ENCODE measurements at places on chromosomes 6 and 20. TPM values are rescaled to one million over a fixed set of nuclear protein-coding genes. Genes with fewer than 3 reads are reported as not detected.

SCRT2 gene
- total RNA-seq: not detected

GDAP1L1 gene
- not detected for total RNA-seq

SLC35F1 gene
- total RNA-seq: not detected

TINAG gene
- not detected for total RNA-seq

RAET1L gene
- not detected for total RNA-seq

OR2H2 gene
- total RNA-seq: not detected

APOBEC2 gene
- total RNA-seq: not detected

TMEM244 gene
- total RNA-seq: not detected

LY6G5C gene
- total RNA-seq: 2.0 TPM

VARS1 gene
- total RNA-seq: 122 TPM

TUBB2B gene
- 0.29 TPM for total RNA-seq

CASS4 gene
- total RNA-seq: 0.39 TPM

FRS3 gene
- 4.2 TPM for total RNA-seq

SGK2 gene
- total RNA-seq: 0.21 TPM

ATAT1 gene
- total RNA-seq: 8.4 TPM

TBC1D7 gene
- 15.2 TPM for total RNA-seq

PLCB1 gene
- total RNA-seq: 23.7 TPM

EHMT2 gene
- 43.4 TPM for total RNA-seq

IRF4 gene
- not detected for total RNA-seq

CALHM4 gene
- total RNA-seq: not detected

FOXF2 gene
- total RNA-seq: 13.7 TPM

ANGPT4 gene
- total RNA-seq: not detected

HCRTR2 gene
- not detected for total RNA-seq

LY6G6C gene
- not detected for total RNA-seq

RFX6 gene
- not detected for total RNA-seq

CUL9 gene
- 19.8 TPM for total RNA-seq

ZNF184 gene
- total RNA-seq: 5.2 TPM
